ENCODE measurements at places on chromosomes 11 and 22. TPM values are rescaled to one million over a fixed set of nuclear protein-coding genes. Genes with fewer than 3 reads are reported as not detected.

The FAM111B gene
- 6.9 TPM for total RNA-seq

The KRTAP5-11 gene
- total RNA-seq = not detected

The CCDC116 gene
- 0.06 TPM for total RNA-seq

The PRSS23 gene
- total RNA-seq = 410 TPM

The GDPD4 gene
- total RNA-seq = not detected

The RIC3 gene
- total RNA-seq = 2.1 TPM

The MS4A15 gene
- not detected for total RNA-seq

The FLRT1 gene
- 0.10 TPM for total RNA-seq

The SCT gene
- not detected for total RNA-seq

The PATE1 gene
- not detected for total RNA-seq

The MRGPRE gene
- total RNA-seq = not detected

The OR2AG1 gene
- total RNA-seq = not detected

The KIRREL3 gene
- total RNA-seq = 9.8 TPM

The DERL3 gene
- 0.52 TPM for total RNA-seq

The TRPC6 gene
- total RNA-seq = 0.96 TPM

The OR4D5 gene
- not detected for total RNA-seq

The OR4A16 gene
- total RNA-seq = not detected

The NCAPH2 gene
- 38.7 TPM for total RNA-seq

The CAPN1 gene
- total RNA-seq = 90.3 TPM

The RAPSN gene
- 0.43 TPM for total RNA-seq

The MFRP gene
- total RNA-seq = not detected

The SHISAL1 gene
- total RNA-seq = 3.4 TPM

The TRIM5 gene
- 8.7 TPM for total RNA-seq

The KCTD14 gene
- 1.6 TPM for total RNA-seq

The CHRM1 gene
- total RNA-seq = 0.08 TPM

The GRK3 gene
- total RNA-seq = 3.1 TPM

The LRRC74B gene
- total RNA-seq = not detected

The PRR5 gene
- total RNA-seq = 15.1 TPM

The C1QTNF6 gene
- total RNA-seq = 12.7 TPM

The HORMAD2 gene
- total RNA-seq = not detected

The MUC2 gene
- 0.21 TPM for total RNA-seq

The EHF gene
- total RNA-seq = 0.96 TPM

The SLC1A2 gene
- 0.27 TPM for total RNA-seq

The OPCML gene
- not detected for total RNA-seq

The C11orf52 gene
- total RNA-seq = 0.18 TPM

The KBTBD3 gene
- total RNA-seq = 2.5 TPM

The SYCE3 gene
- total RNA-seq = 0.45 TPM

The PAAF1 gene
- 11.4 TPM for total RNA-seq

The SCARF2 gene
- total RNA-seq = 1.1 TPM

The PHF5A gene
- total RNA-seq = 62.3 TPM

The GUCY1A2 gene
- 0.08 TPM for total RNA-seq

The LARGE2 gene
- total RNA-seq = 1.6 TPM

The MRGPRX3 gene
- not detected for total RNA-seq

The RIMBP3C gene
- total RNA-seq = 0.13 TPM

The FIBIN gene
- not detected for total RNA-seq

The SMC1B gene
- not detected for total RNA-seq

The CARD18 gene
- not detected for total RNA-seq

The MMP7 gene
- total RNA-seq = 22.1 TPM

The ACRV1 gene
- total RNA-seq = not detected

The MS4A6E gene
- not detected for total RNA-seq

The ARHGEF12 gene
- 11.8 TPM for total RNA-seq

The C22orf31 gene
- total RNA-seq = not detected

The OR2AG2 gene
- not detected for total RNA-seq

The FXYD6 gene
- total RNA-seq = 0.19 TPM

The PATE2 gene
- total RNA-seq = not detected

The CATSPER1 gene
- 1.7 TPM for total RNA-seq

The APIP gene
- total RNA-seq = 23.3 TPM

Measured in A549 treated with Mapracorat at 1 μM for 4 hours (cell line).